ENCODE measurements at places on chromosomes 2 and 18.

GRCh38 chr2:38600921-38601455 is 1.7 kb downstream of the HNRNPLL start:
- no peak for DNase-seq

DNA sequence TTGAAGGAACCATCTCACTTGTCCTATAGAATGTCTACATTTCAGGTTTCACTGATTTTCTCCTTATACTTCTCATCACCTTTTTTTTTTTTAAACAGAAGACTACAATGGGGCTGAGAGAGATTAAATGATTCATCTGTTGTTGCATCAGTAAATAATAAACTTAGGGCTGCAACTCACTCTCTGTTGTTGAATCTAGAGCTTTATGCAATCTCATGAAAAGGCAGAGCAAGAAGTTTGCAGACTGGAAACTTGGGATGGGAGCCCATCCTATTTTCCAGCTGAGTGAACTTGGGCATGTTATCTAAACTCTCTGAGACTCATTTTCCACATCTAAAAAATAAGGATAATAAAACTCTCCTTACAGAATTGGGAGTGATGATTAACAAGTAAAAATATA is 58.4 kb downstream of the PDE1A start:
- DNase-seq: peak; percentile 49

- peak; percentile 82 for DNase-seq
Observed at GRCh38 chr2:48829036-48829435, 73.5 kb upstream of the LHCGR start.

DNA sequence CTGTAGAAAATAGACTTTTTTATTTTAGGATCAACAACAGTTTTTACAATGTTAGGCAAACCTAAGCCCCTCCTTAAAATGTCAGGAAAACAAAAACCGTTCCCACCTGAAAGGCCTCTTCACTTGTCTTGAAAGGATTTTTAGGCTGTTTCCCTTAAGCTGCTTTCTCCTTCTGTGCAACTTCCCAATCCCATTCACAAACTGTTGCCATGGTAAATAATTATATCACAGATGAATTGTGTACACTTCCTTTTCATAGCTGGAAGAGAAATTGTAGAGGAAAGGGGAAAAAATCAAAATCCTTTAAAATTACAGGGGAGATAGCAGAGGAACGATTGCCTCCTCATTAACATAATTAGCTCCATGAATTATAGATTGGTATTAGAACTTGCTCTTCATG is 1488.0 kb upstream of the CELF4 start:
- DNase-seq: no peak

DNA sequence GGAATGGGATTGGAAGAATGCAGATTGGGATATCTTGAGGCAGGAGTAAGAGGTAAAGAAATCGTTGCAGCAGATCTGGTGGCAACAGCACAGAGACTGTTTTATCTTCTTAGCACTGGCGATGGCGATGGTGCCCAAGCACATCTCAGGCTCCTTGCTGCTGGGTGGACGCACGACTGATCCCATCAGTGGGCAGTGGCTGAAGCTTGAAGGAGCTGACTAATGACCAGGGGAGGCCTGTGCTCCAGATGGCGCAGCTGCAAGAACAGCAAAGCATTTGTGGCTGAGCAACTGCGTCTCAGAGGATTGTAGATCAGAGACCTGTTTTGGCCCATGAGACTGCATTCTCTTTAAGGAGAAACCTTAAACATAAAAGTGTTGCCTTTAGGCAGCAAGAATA is 54.6 kb downstream of the GALR1 start:
- DNase-seq: no peak

- peak; percentile 43 for DNase-seq
Observed at GRCh38 chr2:46116150-46116549, 181.1 kb upstream of the EPAS1 start.

- DNase-seq: no peak
Observed at GRCh38 chr2:45459860-45460259, 151.2 kb downstream of the SRBD1 start.

GRCh38 chr2:181456660-181457120 is 496 bp upstream of the ITGA4 start:
- peak; percentile 5 for DNase-seq

DNA sequence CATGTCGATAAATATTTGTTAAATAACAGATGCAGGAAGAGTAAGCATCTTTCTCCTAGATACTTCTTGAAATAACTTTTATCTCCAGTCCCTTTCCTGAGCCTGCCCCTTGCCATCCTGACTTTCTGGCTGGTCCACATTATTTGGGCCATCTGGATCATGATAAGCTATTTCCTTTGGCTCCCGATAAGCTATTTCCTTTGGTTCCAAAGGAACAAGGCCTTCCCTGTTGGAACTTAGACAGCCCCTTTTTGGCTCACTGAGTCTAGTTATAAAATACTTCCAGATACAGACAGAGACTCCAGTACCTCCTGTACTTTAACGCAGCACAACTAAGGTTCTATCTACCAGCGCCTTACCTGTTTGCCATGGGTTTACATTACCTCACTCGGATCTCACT is 205.3 kb upstream of the CCDC150 start:
- DNase-seq: no peak

DNA sequence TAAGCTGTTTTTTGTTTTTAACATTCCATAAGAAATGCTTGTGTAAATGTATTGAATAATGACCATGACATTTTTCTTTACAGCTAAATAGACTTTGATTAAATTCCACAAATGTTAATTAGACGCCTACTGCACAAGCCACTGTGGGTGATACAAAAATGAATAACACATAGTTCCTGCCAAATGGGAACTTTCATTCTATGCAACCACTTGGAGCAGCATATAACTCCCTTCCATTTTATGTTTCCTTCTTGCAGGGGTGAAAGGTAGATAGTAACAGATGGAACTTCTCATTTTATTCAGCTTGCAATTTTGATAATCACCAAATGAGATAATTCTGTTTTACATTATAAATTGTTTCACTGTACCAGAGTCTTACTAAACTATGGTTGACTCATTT is 70.0 kb upstream of the THUMPD2 start:
- no peak for DNase-seq

GRCh38 chr18:36130039-36130831 is 536 bp downstream of the ELP2 start:
- DNase-seq: peak; percentile 10

- no peak for DNase-seq
Observed at GRCh38 chr2:169363560-169364150, 1.3 kb upstream of the LRP2 start.
